Thymus (tissue), 14 donors: ENCODE measurements at places on chromosomes 16 and 17.

- H3K27ac ChIP-seq, result peak overlapping the region; percentile 73
- no peak overlapping the region for H3K4me3 ChIP-seq
- peaks cover 12% of the 10 kb centered on the region for H3K4me1 ChIP-seq
- no peaks in the 10 kb centered on the region for H3K36me3 ChIP-seq
- peak; percentile 31 for DNase-seq
Measured at GRCh38 chr17:65742403-65743307, 181.2 kb upstream of the AXIN2 start.

DNA sequence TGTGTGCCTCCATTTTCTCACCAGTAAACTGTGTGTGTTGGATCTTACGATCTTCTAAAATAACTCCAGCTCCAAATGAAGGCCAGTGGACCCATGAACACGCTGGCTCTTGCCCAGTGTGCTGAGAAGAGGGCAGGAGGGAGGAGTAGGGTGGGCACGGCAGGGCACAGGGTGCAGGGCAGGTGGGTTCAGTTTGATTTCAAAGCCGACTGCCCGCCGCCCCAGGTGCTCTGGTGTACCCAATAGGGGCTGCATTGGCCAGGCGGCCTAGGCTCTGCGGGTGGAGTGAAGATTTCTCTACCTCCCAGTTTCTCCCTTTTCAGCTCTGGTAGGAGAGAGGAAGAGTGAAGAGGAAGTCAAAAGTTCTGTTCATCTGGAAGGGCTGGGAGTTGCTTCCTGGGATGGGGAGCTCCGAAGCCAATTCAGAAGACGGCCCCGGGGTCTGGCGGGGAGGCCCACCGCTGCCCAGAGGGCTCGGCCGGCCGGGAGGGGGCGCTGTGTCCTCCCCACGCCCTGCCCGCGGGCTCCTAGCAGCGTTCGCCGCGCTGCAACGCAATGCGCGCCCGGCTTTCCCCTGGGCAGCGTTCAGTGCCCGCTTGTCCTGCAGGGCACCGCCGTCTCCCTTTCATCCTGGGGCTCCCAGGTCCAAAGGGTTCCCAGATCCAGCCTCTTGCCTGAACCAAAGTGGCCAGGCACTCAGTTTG is 1.1 kb upstream of the CRHR1 start:
- H3K4me3 ChIP-seq, result no peak overlapping the region
- H3K27me3 ChIP-seq, result peaks cover 81% of the 10 kb centered on the region
- H3K4me1 ChIP-seq, result no peaks in the 10 kb centered on the region
- H3K36me3 ChIP-seq, result no peaks in the 10 kb centered on the region
- no peak overlapping the region for H3K27ac ChIP-seq
- no peak for DNase-seq

- no peak for DNase-seq
- no peak overlapping the region for H3K4me3 ChIP-seq
- H3K27ac ChIP-seq, result no peak overlapping the region
- H3K27me3 ChIP-seq, result no peaks in the 10 kb centered on the region
- H3K36me3 ChIP-seq, result no peaks in the 10 kb centered on the region
Measured at GRCh38 chr16:17224879-17225281, 245.9 kb downstream of the XYLT1 start.

- no peak overlapping the region for H3K27ac ChIP-seq
- H3K4me1 ChIP-seq, result peaks cover 24% of the 10 kb centered on the region
- H3K27me3 ChIP-seq, result peaks cover 46% of the 10 kb centered on the region
- H3K36me3 ChIP-seq, result peaks cover 9% of the 10 kb centered on the region
- no peak for DNase-seq
- H3K4me3 ChIP-seq, result no peak overlapping the region
Measured at GRCh38 chr16:1990101-1990350, 256 bp downstream of the SYNGR3 start.

DNA sequence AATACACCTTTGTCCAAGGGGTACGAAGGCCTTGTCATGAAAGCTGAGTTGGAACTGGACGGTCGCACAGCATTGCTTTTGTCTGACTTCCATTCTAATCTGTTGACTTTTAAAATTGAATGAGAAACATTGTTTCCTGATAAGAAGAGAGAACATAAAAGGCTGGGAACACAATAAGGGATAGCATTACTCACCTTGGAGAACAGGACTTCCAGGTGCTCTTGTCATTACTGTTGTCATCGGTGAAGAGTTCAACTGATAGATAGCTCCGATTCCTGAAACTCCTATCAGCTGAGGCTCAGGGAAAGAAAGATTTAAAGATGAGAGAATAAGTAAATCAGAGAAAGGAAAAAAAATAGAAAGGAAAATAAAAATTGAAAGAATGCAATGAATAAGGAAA is 351.1 kb downstream of the KCNJ2 start:
- no peaks in the 10 kb centered on the region for H3K4me1 ChIP-seq
- no peaks in the 10 kb centered on the region for H3K27me3 ChIP-seq
- no peak for DNase-seq
- H3K27ac ChIP-seq, result no peak overlapping the region
- no peak overlapping the region for H3K4me3 ChIP-seq

GRCh38 chr17:65730711-65731169 is 169.3 kb upstream of the AXIN2 start:
- H3K36me3 ChIP-seq, result no peaks in the 10 kb centered on the region
- H3K4me1 ChIP-seq, result peaks cover 10% of the 10 kb centered on the region
